Umbilical cord (tissue), 2 donors: ENCODE measurements at places on chromosomes 4 and X.

- DNase-seq: no peak
These were observed 63.1 kb downstream of the SLC10A7 start for GRCh38 chr4:146458594-146458993.

DNA sequence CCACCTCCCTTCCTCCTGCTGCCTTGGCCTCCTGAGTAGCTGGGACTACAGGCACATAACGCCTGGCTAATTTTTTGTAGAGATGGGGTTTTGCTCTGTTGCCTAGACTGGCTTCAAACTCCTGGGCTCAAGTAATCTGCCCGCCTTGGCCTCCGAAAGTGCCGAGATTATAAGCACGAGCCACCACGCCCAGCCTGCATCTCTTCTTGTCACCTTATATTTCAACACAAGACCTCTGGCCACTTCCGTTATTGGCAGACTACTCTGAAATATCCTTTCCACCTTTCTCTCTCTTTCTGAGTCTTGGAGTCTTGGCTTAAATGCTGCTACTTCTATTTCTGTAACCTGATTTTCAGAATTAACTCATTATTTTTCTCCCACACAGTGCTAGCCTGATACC, 5.6 kb downstream of the KIAA0232 start:
- DNase-seq: no peak

- DNase-seq: no peak
These were observed 659.3 kb upstream of the SLIT2 start for GRCh38 chr4:19592391-19592790.

GRCh38 chr4:15754323-15754722, 23.8 kb upstream of the CD38 start:
- peak; percentile 8 for DNase-seq

GRCh38 chr4:185752872-185753271, 59.1 kb downstream of the SORBS2 start:
- no peak for DNase-seq

DNA sequence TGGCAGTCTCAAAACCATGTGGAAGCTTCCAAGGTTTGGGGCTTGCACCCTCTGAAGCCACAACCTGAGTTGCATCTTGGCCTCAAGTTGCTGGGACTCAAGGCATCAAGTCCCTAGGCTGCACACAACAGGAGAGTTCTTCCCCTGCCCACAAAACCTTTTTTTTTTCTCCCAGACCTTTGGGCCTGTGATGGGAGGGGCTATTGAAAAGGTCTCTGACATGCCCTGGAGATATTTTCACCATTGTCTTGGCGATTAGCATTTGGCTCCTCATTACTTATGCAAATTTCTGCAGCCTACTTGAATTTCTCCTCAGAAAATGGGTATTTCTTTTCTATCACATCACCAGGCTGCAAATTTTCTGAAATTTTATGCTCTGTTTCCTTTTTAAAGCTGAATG, 349.5 kb upstream of the EDA2R start:
- no peak for DNase-seq

- no peak for DNase-seq
These were observed 936.6 kb upstream of the EPHA5 start for GRCh38 chr4:66606908-66607307.

DNA sequence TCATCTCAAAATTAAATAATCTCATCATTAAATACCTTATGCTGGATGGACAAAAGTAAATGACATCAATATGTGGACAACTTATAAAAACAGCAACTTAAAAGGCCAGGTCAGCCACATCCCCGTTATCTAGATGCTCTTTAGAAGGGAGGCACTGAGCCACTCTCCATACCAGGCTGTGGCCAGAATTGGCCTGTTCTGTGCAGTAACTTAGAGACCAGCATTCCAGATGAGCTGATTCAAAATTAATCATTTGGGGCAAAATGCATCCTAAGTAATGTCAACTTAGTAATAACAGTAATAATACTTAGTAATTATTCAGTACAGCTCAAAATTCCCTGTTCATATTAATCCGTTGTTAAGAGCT, 373.6 kb downstream of the FBXW7 start:
- DNase-seq: no peak

GRCh38 chrX:79170476-79171035, 26.1 kb downstream of the GPR174 start:
- DNase-seq: no peak

- DNase-seq: no peak
These were observed 6.7 kb downstream of the TCEAL9 start for GRCh38 chrX:103363046-103363445.

GRCh38 chr4:24743206-24743605, 52.2 kb upstream of the SOD3 start:
- DNase-seq: no peak

- DNase-seq: peak; percentile 20
These were observed 61.8 kb downstream of the C4orf50 start for GRCh38 chr4:5956285-5957021.

GRCh38 chrX:53442322-53442631, 8.1 kb upstream of the HSD17B10 start:
- no peak for DNase-seq

DNA sequence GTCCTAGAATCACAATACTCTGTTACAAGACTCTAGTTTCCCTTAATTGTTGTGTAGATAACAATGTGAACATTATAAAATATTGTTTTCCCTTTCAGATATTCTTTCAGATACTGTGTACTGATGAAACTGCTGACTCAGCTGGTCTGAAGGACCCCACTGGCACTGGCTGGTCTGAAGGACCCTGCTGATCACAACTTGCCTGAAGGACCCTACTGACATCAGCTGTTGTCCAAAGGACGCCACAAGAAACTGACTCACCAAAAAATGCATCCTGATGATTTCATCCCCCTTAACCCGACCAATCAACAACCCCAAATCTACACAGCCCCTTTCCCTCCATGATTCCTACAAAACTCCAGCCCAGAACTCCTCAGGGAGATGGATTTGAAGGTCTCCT, 258.8 kb upstream of the GNPDA2 start:
- DNase-seq: no peak

DNA sequence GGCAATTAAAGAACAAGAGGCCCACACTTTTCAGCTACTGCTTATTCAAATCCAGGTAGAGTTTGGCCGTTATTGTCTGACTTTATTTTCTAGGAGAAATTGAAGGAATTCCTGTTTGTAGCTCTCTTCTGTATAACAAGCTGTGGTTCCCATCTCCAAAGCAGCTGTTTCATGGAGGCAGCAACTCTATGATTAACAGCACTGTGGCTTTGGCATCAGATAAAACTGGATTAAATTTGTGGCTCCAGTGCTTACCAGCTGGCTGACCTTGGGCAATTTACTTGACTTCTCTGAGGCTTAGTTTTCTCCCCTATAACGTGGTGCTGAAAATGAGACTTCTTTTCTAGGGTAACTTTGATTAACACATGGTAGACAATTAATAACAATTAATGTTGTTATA, 28.1 kb downstream of the SLC30A9 start:
- no peak for DNase-seq

GRCh38 chrX:85611926-85612325, 232.5 kb upstream of the POF1B start:
- DNase-seq: peak; percentile 6

DNA sequence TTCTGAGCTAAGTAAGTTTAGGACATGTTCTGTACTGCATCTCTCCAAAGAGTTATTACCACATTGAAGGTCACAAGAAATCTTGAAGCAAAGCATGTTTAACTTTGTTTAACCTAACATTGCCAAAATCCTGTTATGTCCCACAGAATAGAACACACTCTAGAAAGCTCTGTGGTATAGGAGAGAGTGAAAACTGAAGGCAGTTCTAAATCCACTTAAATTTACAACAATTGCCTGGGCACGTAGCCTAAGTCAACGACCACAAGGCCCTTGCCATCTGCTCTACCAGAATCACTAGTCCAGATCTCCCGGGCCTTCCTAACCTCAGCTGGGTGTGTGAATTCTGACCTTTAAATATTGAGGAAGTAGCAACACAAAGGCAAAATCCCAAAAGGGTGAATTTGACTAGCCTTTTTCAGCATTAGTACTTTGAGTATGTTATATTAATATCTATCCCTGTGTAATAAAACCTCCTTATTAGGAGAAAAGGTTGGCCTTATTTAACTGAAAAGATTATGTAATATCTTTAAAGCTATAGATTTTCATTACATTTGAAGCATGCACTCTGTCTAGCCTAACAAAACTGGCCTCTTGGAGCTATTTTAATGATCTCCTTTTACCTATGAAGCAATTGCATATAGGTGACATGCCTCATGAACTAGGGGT, 4.5 kb upstream of the MAML3 start:
- peak; percentile 38 for DNase-seq

GRCh38 chr4:186693894-186694293, 29.8 kb downstream of the FAT1 start:
- DNase-seq: no peak

DNA sequence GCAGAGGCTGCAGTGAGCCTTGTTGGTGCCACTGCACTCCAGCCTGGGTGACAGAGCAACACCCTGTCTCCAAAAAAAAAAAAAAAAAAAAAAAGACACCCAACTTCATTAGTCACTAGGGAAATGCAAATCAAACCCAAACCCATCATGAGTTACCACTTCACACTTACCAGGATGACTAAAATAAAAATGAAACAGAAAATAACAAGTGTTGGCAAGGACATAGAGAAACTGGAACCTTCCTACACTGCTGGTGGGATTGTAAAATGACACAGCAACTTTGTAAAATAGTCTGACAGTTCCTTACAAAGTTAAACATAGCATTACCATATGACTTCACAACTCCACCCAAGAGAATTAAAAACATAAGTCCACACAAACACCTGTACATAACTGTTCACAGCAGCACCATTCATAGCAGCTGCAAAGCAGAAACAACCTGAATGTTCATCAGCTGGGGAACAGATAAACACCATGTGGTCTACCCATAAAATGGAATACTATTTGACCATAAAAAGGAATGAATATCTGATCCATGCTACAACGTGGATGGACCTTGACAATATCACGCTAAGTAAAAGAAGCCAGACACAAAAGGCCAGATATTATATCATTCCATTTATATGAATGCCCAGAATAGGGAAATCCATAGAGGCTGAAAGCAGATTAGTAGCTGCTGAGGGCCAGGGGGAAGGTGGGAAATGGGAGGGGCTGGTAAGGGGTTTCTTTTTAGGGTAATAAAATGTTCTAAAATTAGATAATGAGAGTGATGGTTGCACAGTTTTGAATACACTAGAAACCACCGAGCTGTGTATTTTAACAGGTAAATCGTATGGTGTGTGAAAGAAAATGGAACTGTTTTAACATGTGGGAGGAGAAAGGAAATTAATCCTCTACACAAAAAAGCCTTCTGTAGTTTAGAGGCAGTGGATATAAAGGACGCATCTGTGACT, 18.3 kb downstream of the CD99L2 start:
- no peak for DNase-seq

DNA sequence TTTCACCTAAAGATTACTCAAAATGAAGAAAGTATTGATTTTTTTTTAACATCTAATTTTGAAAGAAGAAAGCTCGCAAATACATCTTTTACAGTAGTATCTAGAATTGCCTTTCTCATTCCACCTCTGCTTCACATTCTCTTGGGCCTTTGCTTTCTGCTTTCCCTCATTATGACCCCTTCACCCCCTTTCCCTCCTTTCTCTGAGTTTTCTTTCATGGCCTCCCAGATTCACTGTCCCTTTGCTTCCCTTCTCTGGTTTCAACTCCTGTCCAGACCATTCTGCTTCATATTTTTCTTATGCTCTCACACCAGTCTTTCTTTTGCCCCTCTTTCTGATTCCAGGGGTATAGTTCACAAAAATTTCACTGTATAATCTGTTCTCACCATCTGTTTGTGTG, 29.0 kb downstream of the ADH5 start:
- no peak for DNase-seq

- no peak for DNase-seq
These were observed 123.2 kb downstream of the PABPC4L start for GRCh38 chr4:134078230-134078914.

DNA sequence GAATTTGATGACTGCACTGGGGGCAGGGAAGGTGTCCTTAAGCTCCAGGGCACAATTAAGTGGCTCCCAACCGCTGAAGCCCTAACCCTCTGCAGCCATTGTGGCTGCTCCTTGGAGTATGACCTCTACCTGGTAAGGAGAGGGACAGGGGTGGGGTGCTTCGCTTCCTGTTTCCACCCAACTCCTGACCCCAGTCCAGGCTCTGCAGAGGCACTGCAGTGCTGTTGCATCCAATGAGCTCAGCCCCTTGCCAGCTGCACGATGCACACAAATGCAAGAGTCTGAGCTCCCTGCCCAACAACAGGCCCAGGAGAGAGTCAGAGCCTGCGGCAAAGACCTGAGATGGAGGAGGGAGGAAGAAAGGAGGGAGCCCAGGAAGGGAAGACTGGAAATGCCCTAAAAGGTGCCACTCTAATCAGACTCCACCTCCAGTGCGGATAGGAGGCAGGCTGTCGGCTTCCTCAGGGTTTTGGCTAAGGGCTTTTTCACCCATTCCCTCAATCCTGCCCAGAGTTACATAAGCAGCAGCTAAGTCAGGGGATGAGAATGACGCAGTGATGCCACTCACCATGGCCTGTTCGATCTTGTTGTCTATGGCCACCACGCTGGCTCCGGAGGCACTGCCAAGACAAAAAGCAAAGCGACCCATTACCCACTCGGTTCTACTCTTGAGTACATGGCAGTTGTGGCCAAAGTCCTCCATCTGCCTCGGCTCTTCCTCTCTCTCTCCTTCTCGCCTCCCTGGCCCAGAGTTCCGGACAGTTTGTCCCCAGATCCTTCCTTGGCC, 60.1 kb downstream of the TSC22D3 start:
- no peak for DNase-seq

- DNase-seq: no peak
These were observed 22.7 kb upstream of the TMEM33 start for GRCh38 chr4:41912546-41912945.

- DNase-seq: no peak
These were observed 82.1 kb upstream of the BANK1 start for GRCh38 chr4:101708293-101709039.

DNA sequence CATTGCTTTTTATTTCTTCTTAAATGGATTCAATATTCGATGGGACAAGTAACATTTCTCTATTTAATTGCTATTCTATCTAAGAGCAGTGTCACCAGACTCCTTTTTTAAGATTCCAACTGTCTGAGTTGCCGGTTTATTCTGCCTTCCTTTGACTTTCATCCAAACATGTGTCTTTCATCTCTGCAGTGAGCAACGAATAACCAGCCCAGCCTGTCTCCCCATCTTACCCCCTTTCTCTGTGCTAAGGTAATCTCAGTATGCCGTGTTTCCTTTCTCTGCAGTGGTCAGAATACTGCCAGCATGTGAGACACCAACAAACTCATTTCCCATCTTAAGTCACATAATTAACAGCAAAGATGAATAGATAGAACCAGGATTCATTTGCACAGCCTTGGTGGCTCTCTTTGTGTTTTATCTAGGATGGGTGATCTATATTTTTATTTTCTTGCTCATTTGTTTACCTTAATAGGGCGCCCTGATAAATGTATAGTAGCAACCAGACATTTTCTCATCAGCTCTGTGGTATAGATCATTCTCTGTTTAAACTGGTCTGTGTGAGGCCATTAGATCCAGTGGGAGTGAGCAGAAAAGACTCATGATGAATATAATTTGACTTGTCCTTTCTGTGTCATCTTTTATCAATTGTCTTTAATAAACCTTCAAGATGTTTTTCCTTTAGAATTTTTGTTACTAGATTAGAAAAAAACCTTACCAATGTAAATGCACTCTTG, 394.8 kb upstream of the IGFBP7 start:
- DNase-seq: peak; percentile 54
